PC-9 (cell line): ENCODE measurements at places on chromosomes 2 and 18. TPM values are rescaled to one million over a fixed set of nuclear protein-coding genes. Genes with fewer than 3 reads are reported as not detected.

The LHCGR gene
- not detected in 2 replicates for total RNA-seq

The PCGF1 gene
- total RNA-seq, result 24.9 and 31.3 TPM in 2 replicates

The COPS8 gene
- total RNA-seq, result 57.6 and 64.7 TPM in 2 replicates

The QPCT gene
- total RNA-seq, result 2.6 and 3.0 TPM in 2 replicates
